Renal cortex interstitium (tissue), 15 donors: ENCODE measurements at places on chromosomes 7 and 10.

- no peak for DNase-seq
These were observed 665.2 kb downstream of the INHBA start for GRCh38 chr7:41037691-41038090.

DNA sequence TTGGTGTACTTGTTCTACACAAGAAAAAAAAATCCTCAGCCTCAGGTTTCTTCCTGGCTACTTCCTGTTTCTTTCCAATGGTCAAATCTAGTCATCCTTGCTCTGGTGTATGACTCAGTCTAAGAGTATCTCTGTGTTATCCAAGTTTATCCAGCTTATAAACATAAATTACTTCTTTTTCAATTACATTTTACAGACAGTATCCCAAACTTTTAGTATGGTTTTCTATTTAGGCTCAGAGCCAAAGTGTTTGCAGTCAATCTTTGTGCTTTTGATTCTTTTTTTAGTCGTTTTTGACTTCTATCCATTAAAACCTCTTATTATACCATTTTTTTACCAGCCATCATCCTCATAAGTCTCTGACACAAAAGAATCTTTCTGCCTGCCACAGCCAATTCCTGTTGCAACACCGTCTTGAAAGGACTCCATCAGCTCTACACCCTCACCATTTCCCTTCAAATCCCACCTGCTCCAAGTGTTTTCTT, 294.6 kb downstream of the PTEN start:
- DNase-seq, result no peak

GRCh38 chr7:135976312-135977006, 700 bp downstream of the MTPN start:
- peak; percentile 4 for DNase-seq

GRCh38 chr10:4306871-4307270, 519.1 kb upstream of the AKR1E2 start:
- no peak for DNase-seq

DNA sequence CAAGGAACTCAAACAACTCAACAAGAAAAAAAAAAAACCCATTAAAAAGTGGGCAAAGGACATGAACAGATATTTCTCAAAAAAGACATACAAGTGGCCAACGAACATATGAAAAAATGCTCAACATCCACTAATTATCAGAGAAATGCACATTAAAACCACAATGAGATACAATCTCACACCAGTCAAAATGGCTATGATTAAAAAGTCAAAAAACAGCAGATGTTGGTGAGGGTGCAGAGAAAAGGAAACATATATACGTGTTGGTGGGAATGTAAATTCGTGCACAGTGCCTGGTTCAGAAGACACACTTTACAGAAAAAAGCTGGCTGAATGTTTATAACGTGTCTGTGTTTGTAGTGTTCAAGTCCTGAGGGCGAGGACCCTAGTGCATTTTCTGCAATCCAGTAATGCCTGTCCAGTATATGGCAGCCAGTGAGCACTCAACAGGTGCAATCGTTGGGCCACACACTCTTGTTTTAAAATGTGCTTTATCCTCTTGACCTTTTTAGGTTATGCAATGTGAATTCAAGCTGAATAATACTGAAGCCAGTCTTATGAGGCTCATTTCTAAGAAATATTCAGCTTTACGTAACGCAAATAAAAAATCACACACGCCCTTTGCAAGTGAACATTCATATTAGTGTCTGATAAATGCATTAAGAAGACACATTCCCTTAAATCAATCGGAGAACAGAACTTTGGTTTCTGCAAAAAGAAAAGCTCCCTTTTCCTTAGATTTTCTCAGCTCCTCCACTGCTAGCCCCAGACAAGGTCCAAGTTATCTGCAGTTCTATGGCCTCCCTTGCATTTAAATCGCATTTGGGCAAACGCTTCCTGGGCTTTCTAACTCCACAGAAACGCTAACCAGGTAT, 813 bp upstream of the MTURN start:
- no peak for DNase-seq
